Chondrocyte (in vitro differentiated cells): ENCODE measurements at places on chromosomes 1 and 21. TPM values are rescaled to one million over a fixed set of nuclear protein-coding genes. Genes with fewer than 3 reads are reported as not detected.
A peak's percentile ranks its signal among the peaks of the same experiment; 100 is the strongest.

DNA sequence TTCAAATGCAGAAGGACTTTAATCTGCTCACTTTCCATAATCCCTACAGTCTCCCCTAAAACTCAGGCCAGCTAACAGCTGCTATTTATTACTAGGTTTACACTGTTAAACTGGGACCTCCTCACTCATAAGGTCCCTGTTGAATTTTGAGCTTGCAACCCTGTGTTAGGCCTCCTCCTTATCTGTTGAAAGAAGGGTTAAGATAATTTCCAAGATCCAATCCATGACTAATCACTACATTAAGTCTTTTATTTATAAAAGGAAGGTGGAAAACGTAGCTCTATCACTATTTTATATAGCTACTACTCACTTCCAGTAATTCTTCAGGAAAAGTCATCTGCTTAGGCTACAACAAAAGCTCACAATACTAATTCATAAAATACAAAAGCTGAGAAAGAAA is 79.5 kb downstream of the EVI5 start:
- no peak overlapping the region for H3K4me3 ChIP-seq
- no peaks in the 10 kb centered on the region for H3K27me3 ChIP-seq
- no peak overlapping the region for H3K27ac ChIP-seq
- H3K36me3 ChIP-seq = no peaks in the 10 kb centered on the region
- DNase-seq = no peak

DNA sequence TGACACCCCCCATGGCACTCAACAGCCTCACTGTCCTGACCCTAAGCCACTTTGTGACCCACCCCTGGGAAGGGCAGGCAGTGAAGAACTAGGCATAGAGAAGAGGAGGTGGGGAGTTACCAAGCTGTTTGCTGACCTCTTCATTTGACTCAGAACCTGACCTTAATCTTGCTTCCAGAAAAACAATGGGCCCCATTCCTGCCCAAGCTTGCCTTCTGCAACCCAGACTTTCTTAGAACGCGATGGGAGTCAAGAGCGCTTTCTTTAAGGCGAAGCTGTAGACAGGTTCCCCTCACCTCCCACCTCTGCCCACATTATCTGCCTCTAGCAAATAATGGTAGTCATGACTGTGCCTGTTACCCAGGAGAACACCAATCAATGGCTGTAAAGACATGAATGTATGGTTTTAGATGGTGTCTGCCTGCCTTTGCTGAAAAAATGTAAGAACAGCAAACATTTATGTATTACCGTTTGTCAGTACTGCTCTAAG is 8.2 kb upstream of the CBR3 start:
- H3K36me3 ChIP-seq = no peaks in the 10 kb centered on the region
- DNase-seq = no peak
- no peak overlapping the region for H3K4me3 ChIP-seq
- H3K27ac ChIP-seq = no peak overlapping the region
- H3K4me1 ChIP-seq = peaks cover 13% of the 10 kb centered on the region

Gene OR14A2
- total RNA-seq = not detected in 3 replicates

Gene CRYAA
- total RNA-seq = not detected in 3 replicates

GRCh38 chr1:53543130-53543777 is 84.1 kb downstream of the DMRTB1 start:
- peaks cover 9% of the 10 kb centered on the region for H3K36me3 ChIP-seq
- peak; percentile 68 for DNase-seq
- peak overlapping the region; percentile 90 for H3K27ac ChIP-seq
- no peaks in the 10 kb centered on the region for H3K27me3 ChIP-seq

- no peak for DNase-seq
- no peak overlapping the region for H3K27ac ChIP-seq
- H3K36me3 ChIP-seq = no peaks in the 10 kb centered on the region
Observed at GRCh38 chr1:97050506-97050905, 328.9 kb downstream of the PTBP2 start.

DNA sequence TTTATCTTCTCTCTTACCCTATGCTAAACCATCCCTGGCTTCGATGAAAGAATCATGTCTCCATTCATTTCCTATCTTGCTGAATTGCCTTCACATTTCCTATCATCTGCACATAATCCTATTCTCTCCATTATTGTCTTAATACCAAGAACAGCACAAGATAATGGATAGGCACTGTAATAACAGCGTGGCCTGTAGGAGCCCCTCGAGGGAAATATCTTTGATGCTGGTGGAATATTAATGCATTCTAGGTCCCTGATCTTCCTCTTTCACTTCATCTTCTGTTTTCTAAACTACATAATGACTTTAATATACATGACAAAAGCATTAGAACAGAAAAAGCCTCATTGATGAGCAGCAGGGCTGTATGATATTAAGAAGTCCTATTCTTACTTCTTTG is 720.6 kb downstream of the RWDD3 start:
- no peak for DNase-seq
- no peak overlapping the region for H3K4me3 ChIP-seq
- no peak overlapping the region for H3K27ac ChIP-seq
- H3K27me3 ChIP-seq = peaks cover 9% of the 10 kb centered on the region
- no peaks in the 10 kb centered on the region for H3K36me3 ChIP-seq
- no peaks in the 10 kb centered on the region for H3K4me1 ChIP-seq

- H3K27me3 ChIP-seq = no peaks in the 10 kb centered on the region
- no peak overlapping the region for H3K4me3 ChIP-seq
- H3K4me1 ChIP-seq = peaks cover 20% of the 10 kb centered on the region
- peaks cover 3% of the 10 kb centered on the region for H3K36me3 ChIP-seq
- peak; percentile 68 for DNase-seq
Observed at GRCh38 chr21:45374826-45375455, 30.0 kb upstream of the COL18A1 start.

DNA sequence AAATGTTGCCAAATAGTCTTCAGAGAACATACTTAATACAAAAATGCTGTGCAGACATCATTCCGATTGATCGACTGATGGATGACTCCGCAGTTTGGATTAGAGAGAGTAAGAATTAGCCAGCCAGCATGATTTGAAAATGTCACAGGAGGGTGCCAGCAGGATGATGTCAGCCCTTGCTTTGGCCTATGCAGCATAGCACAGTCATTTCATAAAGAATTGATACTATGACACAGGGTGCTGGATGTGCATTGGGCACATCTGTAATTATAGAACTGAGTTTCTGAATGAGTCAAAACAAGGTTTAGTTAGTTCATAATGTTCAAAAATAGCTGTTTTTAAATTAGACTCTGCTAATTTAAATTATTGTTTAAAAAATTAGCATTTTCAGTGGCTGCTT is 21.6 kb upstream of the TRAF5 start:
- peak overlapping the region; percentile 9 for H3K27ac ChIP-seq
- H3K4me3 ChIP-seq = no peak overlapping the region
- DNase-seq = no peak
- no peaks in the 10 kb centered on the region for H3K27me3 ChIP-seq

Gene ZMYM4
- 51.0 to 54.2 TPM (median 51.8 TPM) in 3 replicates for total RNA-seq

DNA sequence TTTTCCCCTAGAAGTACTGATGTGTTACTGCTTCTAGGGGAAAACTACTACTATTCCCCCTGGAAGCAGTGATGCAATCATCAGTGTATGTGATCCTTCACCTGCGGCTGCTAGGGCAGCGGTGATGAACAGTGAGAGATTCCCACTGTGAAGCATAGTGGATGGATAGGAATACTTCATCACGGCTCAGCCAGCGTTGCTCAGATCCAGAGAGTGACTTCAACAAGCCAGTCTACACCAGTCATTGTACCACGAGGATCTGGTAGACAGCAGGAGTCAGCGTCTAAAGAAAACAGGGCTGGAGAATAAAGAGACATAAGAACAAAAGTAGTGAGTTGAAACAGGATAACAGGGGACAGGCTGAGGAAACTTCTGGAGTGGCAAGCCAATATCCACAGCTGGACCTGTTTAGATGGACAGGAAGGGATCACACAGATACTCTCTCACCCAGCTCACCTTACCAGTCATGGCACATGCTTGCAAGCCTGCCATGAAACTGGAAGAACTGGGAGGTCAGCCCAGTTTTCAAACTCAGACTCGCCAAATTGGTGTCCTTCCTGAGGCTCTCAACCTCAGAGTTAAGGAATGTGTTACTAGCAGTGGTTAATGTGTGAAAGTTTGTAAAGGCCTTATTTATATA is 42.4 kb upstream of the LRRC52 start:
- DNase-seq = no peak
- H3K36me3 ChIP-seq = no peaks in the 10 kb centered on the region
- peaks cover 5% of the 10 kb centered on the region for H3K27me3 ChIP-seq
- no peaks in the 10 kb centered on the region for H3K4me1 ChIP-seq
- H3K4me3 ChIP-seq = no peak overlapping the region
- no peak overlapping the region for H3K27ac ChIP-seq

Gene NBPF19
- total RNA-seq = 12.1 to 19.4 TPM (median 14.0 TPM) in 3 replicates

- H3K4me3 ChIP-seq = no peak overlapping the region
- no peaks in the 10 kb centered on the region for H3K27me3 ChIP-seq
- DNase-seq = no peak
Observed at GRCh38 chr21:31446226-31446855, 102.3 kb upstream of the TIAM1 start.

Gene TNFRSF25
- 20.1 to 32.4 TPM (median 21.4 TPM) in 3 replicates for total RNA-seq

- H3K27ac ChIP-seq = no peak overlapping the region
- H3K36me3 ChIP-seq = peaks cover 9% of the 10 kb centered on the region
- no peaks in the 10 kb centered on the region for H3K27me3 ChIP-seq
- H3K4me3 ChIP-seq = no peak overlapping the region
- peaks cover 49% of the 10 kb centered on the region for H3K4me1 ChIP-seq
Observed at GRCh38 chr1:168085401-168085872, 51.3 kb downstream of the GPR161 start.

- peaks cover 14% of the 10 kb centered on the region for H3K36me3 ChIP-seq
- no peak for DNase-seq
- peaks cover 89% of the 10 kb centered on the region for H3K4me1 ChIP-seq
Observed at GRCh38 chr1:218365226-218365999, 20.3 kb downstream of the TGFB2 start.

DNA sequence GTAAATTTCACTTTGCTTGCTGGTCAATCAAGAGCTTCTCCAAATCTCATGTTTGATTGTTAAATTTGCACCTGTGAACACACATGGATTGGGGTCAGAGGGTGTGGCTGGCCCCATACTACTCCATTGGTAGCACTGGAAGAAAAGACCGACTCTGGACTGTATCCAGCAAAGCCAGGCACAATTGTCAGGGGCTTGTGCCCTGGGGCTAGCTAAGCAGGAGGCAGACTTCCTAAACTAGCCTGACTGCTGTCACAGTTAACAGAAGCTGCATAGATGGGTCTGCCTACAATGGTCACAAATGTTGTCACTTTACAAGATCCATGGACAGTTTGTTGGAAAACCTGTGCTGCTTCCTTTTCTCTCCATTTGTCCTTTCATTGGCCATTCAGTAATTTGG is 421.0 kb downstream of the DSCAM start:
- H3K4me1 ChIP-seq = no peaks in the 10 kb centered on the region
- H3K27ac ChIP-seq = no peak overlapping the region
- no peak overlapping the region for H3K4me3 ChIP-seq

Gene FAM177B
- total RNA-seq = not detected in 3 replicates

DNA sequence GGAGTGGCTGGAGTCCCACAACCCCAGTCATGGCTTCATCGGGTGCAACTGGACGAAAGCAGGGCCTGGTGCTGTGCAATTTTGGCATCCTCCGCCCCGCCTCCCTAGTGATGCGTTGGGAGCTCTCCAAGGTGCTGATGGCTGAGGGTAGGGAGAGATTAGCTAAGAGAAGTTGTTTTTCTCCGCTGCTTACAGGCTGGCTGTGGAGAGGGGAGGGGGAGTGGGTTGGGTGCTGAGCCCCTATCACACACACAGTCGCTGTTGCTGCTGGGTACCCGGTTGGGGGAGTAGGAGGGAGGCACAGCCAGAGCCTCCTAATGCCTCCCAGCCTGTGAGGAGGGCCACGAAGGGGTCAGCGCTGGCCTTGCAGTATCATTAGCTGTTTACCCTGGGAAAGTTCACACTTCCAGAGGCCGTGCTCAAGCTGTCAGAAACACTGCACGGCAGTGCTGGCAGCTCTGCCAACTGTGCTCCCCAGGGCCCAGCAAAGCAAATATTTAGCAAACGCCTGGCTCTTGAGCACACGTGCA is 110.0 kb downstream of the GRIK3 start:
- H3K36me3 ChIP-seq = no peaks in the 10 kb centered on the region
- no peaks in the 10 kb centered on the region for H3K27me3 ChIP-seq
- H3K4me1 ChIP-seq = no peaks in the 10 kb centered on the region
- no peak overlapping the region for H3K27ac ChIP-seq
